ENCODE measurements at places on chromosomes 3 and 15.

DNA sequence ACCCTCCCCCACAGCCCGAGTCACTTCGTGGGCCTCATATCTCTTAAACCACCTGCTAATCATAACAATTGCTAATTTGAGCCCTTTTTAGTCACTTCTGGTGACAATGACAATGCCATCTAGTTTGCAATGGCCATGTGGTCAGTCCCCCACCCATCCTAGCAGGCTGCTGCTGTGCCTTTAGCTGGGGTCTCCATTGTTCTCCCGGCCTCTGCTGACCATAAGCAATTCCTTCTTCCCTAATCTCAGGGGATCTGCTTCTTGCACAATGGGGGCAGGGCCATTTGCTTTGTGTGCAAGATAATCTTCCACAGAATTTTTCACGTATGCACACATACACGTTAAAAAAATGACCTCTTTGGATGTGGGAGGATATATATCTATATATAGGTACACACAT is 406.1 kb upstream of the ONECUT1 start:
- H3K4me1 ChIP-seq: no peaks in the 10 kb centered on the region
- no peaks in the 10 kb centered on the region for H3K36me3 ChIP-seq
- no peak overlapping the region for H3K4me3 ChIP-seq
- no peak overlapping the region for H3K27ac ChIP-seq

DNA sequence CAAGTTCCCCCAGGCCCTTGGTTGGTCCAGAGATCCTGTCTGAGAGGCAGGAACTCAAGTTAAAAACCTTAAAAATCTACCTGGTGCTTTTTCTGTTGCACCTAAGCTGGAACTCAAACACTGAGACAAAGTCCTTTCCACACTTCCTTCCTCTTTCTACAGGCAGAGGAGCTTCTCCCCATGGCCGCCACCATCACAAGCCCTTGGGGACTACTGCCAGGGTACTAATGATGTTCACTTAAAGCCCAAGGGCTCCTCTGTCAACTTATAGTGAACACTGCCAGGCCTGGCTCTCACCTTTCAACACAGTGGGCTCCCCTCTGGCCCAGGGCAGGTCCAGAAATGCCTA is 26.0 kb downstream of the TM4SF18 start:
- no peak overlapping the region for H3K4me3 ChIP-seq
- no peaks in the 10 kb centered on the region for H3K36me3 ChIP-seq
- H3K27me3 ChIP-seq: no peaks in the 10 kb centered on the region
- H3K27ac ChIP-seq: no peak overlapping the region

DNA sequence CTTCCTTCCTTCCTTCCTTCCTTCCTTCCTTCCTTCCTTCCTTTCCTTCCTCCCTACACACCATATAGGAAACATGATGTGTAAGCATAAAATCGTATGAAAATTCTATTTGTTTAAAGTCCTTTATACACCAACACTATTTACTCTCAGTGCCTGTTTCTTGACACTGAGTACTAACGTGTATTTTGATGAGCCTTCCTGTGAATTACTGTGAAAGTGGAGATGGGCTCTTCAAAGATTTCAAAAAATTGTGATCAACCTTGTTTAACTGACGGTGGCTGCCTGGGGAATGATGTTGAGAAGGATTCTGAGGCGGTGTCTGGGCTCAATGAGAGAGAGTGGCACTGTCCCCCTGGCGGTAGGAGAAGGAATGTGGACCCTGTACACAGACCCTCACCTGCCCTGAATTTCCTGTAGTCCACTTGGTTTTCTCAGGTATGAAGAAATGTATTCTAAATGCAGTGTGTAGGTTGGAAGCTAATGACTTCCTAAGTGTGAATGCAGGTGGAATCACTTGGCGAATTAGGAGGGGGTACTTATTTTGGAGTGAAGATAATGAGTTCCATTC is 237.9 kb downstream of the GAP43 start:
- peak; percentile 95 for DNase-seq
- H3K36me3 ChIP-seq: no peaks in the 10 kb centered on the region
- H3K4me1 ChIP-seq: peaks cover 86% of the 10 kb centered on the region
- no peaks in the 10 kb centered on the region for H3K27me3 ChIP-seq
- peak overlapping the region; percentile 100 for H3K27ac ChIP-seq

GRCh38 chr3:141366285-141367037 is 1.8 kb upstream of the ZBTB38 start:
- H3K4me3 ChIP-seq: no peak overlapping the region
- no peak overlapping the region for H3K27ac ChIP-seq
- DNase-seq: no peak
- no peaks in the 10 kb centered on the region for H3K27me3 ChIP-seq
- H3K4me1 ChIP-seq: no peaks in the 10 kb centered on the region
- H3K36me3 ChIP-seq: no peaks in the 10 kb centered on the region

DNA sequence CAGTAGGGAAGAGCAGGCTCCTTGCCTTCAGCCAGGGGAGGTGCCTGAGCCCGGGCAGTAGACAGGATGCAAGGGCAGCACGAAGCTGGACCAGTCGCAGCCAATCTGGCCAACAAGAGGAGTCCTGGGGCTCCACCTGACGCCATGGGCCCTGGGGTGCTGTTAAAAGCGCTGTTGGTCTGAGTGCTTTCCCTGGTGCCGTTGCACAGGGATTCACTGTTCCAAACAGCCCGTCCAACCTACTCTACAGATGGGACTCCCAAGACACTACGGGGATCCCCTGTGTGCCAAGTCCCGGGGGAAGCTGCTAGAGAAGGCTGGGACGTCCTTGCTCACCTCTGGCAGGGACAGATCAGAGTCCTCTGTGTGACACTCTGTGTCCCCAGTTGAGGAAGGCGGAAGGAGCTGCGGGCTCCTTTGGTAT is 632 bp downstream of the CTSH start:
- peak overlapping the region; percentile 44 for H3K4me3 ChIP-seq
- no peak for DNase-seq
- H3K36me3 ChIP-seq: no peaks in the 10 kb centered on the region
- H3K4me1 ChIP-seq: no peaks in the 10 kb centered on the region

- H3K4me1 ChIP-seq: no peaks in the 10 kb centered on the region
- H3K36me3 ChIP-seq: no peaks in the 10 kb centered on the region
- H3K27me3 ChIP-seq: no peaks in the 10 kb centered on the region
- H3K27ac ChIP-seq: no peak overlapping the region
- DNase-seq: no peak
- no peak overlapping the region for H3K4me3 ChIP-seq
Measured at GRCh38 chr3:64377942-64378341, 152.7 kb upstream of the PRICKLE2 start.

GRCh38 chr3:119588112-119588511 is 8.8 kb downstream of the ADPRH start:
- no peak overlapping the region for H3K4me3 ChIP-seq
- peak; percentile 59 for DNase-seq
- no peaks in the 10 kb centered on the region for H3K36me3 ChIP-seq
- H3K4me1 ChIP-seq: no peaks in the 10 kb centered on the region

DNA sequence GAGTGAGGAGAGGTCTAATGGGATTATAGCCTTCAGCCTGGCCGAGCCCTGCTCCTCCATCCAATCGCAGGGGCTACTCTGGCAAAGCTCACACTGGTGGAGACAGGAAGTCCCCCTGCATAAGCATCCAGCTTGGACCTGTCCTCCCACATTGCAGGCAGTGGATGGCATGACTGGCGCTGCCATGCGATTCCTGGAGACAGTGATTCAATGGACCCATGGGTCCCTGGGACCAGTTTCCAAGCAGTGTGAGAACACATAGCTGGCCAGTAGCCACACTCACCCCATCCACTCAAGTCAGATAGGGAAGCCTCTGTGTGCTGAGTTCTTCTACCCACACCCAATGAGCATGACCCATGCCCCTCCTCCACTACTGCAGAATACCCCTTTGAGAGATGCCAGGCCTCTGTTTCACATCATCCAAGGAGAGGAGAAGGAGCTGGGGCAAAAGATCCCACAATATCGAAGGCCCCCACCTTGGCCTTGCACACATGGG is 18.1 kb upstream of the POC1A start:
- H3K36me3 ChIP-seq: no peaks in the 10 kb centered on the region
- no peak overlapping the region for H3K4me3 ChIP-seq
- H3K4me1 ChIP-seq: no peaks in the 10 kb centered on the region
- H3K27ac ChIP-seq: no peak overlapping the region
- no peak for DNase-seq

DNA sequence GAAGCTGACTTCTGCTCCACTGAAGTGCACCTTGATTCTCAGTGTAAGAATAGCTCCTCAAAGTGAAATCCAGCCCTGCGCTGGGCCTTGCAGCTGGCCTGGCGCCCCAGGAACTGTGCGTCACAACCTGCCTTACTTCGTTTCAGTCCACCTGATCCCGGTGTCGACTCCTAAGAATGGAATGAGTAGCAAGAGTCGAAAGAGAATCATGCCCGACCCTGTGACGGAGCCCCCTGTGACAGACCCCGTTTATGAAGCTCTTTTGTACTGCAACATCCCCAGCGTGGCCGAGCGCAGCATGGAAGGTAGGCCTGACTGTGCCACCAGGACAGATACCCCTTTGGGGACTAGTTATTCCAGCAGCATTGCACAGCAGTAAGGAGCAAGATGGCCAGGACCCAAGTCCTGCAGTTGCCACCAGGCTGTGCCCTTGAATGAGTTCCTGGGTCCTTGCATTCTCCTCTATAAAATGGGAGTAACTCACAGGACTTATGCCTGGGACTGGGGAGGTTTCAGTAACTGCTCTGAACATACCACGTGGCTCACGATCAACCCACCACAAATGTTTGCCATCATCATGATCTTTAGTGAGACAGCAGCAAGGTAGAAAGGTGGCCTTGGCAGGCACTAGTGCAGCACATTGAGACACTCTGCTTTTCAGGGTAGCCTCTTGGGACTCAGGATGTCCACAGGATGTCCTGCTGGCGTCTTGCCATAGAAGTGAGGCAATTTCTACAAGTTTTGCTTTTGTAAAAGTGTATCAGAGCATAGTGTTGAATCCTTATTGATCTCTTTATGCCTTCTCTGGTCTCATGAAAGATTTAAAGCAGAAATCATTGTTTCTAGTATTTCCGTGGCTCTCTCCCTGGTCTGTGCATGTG is 46.8 kb downstream of the PXYLP1 start:
- no peak overlapping the region for H3K27ac ChIP-seq
- no peak for DNase-seq
- no peaks in the 10 kb centered on the region for H3K4me1 ChIP-seq
- no peaks in the 10 kb centered on the region for H3K27me3 ChIP-seq

- no peak overlapping the region for H3K4me3 ChIP-seq
- H3K27ac ChIP-seq: no peak overlapping the region
- H3K27me3 ChIP-seq: no peaks in the 10 kb centered on the region
- H3K36me3 ChIP-seq: no peaks in the 10 kb centered on the region
Measured at GRCh38 chr3:21839176-21839575, 88.2 kb upstream of the ZNF385D start.

DNA sequence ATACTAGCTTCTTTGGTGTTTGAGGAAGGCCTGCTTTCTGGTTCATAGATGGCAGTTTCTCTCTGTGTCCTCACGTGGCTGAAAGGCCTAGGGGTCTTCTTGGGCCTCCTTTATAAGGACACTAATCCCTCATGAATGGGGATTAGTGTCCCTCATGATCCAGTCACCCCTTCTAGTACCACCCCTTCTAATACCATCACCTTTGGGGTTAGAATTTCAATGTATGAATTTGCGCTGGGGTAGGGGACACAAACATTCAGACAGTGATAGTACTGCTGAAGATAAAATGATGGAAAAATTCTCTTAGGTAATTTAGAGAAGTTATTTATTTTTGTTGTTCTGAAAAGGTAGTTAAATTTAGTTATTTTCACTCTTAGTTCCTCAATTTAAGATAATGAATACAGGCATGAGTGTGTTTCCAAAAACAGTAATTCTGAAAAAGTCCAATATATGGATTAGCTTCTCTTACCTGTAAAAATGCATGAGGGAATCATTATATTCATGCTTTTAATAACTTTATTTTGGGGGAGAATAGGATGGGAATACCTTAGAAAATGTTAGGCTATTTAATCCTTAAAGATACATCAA is 103.6 kb downstream of the FNDC3B start:
- no peaks in the 10 kb centered on the region for H3K27me3 ChIP-seq
- H3K4me1 ChIP-seq: peaks cover 44% of the 10 kb centered on the region
- H3K4me3 ChIP-seq: no peak overlapping the region
- H3K27ac ChIP-seq: peak overlapping the region; percentile 77

DNA sequence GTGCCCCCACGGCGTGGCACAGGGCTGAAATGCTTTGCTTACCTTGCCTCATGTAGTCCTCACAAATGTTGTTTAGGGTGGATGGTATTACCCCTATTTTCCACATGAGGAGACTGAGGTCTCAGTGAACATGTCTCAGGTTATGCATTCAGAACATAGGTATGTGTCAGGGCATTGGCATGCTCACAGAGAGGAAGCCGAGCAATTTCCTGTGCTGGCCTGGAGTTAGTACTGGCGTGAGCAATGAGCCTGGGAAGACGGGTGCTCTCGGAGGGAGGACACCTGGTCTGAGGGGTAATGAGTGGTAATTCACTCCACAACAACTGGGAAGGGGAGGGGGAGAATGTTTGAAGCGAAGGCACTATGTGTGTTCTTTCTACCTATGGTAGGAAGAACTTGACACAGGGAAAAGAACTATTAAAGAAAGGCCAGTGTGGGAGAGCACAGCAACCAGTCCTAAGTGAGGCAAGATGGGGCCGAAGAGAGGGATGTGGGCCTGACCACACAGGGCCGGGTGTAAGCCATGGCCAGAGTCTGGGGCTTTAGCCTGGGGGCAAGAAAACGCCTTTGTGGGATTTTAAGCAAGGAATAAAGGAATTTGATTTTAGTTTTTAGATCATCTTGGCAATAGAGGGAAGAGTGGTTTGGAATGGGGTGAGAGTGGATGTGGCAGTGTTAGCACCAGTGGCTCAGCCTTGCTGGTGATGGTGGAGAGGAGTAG is 4.9 kb upstream of the FAM131A start:
- no peaks in the 10 kb centered on the region for H3K27me3 ChIP-seq
- peaks cover 17% of the 10 kb centered on the region for H3K4me1 ChIP-seq
- peak overlapping the region; percentile 50 for H3K27ac ChIP-seq

- no peaks in the 10 kb centered on the region for H3K27me3 ChIP-seq
- H3K36me3 ChIP-seq: no peaks in the 10 kb centered on the region
- H3K4me1 ChIP-seq: peaks cover 34% of the 10 kb centered on the region
- no peak overlapping the region for H3K27ac ChIP-seq
- no peak overlapping the region for H3K4me3 ChIP-seq
Measured at GRCh38 chr3:88005066-88005465, 53.7 kb downstream of the CGGBP1 start.

- no peak overlapping the region for H3K27ac ChIP-seq
- peaks cover 8% of the 10 kb centered on the region for H3K4me1 ChIP-seq
- H3K36me3 ChIP-seq: no peaks in the 10 kb centered on the region
- no peak for DNase-seq
Measured at GRCh38 chr3:174436367-174436766, 422.8 kb upstream of the NAALADL2 start.

DNA sequence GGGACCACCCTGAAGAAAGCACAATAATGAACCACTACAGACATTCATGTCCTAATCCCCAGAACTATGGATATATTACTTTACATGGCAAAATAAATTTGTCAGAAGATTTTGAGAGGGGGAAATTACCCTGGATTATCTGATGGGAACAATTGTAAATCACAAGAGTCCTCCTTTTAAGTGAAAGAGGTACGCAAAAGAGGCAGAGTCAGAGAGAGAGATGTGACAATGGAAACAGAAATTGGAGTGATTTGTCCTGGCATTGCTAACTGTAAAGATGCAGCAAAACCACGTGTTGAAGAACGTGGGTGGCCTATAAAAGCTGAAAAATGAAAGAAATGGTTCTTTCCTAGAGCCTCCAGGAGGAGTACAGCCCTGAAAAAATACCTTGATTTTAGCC is 1121.4 kb upstream of the ALCAM start:
- H3K27me3 ChIP-seq: no peaks in the 10 kb centered on the region
- H3K4me1 ChIP-seq: peaks cover 19% of the 10 kb centered on the region
- peak; percentile 22 for DNase-seq

Measured in A673 (cell line).